ENCODE measurements at places on chromosomes 13 and 19.
A peak's percentile ranks its signal among the peaks of the same experiment; 100 is the strongest.

GRCh38 chr13:55432814-55433213 lies 1707.9 kb upstream of the PRR20A start:
- DNase-seq = no peak

- no peak for DNase-seq
Measured at GRCh38 chr13:22703601-22704209, 477.1 kb upstream of the SGCG start.

GRCh38 chr19:36093146-36093662 lies 17.7 kb upstream of the OVOL3 start:
- DNase-seq = no peak

DNA sequence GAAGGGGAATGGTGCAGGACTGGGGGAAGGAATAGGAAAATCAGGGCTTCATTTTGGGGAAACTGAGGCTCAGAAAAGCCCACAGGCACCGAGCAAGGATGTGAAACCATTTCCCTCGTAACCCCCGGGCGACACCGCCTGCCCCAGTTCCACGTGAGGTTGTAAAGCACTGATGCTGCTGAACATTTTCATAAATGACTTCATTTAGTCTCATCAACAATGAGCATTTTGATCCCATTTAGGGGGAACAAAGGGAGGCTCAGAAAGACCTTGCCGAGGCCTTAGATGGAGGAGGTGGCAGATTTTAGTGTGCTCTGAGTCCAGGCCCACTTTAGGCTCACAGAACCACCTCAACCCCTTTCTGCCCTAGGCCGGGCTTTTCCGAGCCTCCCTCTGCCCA lies 20.5 kb upstream of the FBXO27 start:
- DNase-seq = no peak

- peak; percentile 51 for DNase-seq
Measured at GRCh38 chr19:57075801-57076492, 43.8 kb upstream of the USP29 start.

Measured in retina (tissue), 1 donor.